IPS-NIHi11 (cell line): ENCODE measurements at places on chromosomes 2 and 18.

- DNase-seq = no peak
Observed at GRCh38 chr18:4405965-4406364, 49.1 kb downstream of the DLGAP1 start.

DNA sequence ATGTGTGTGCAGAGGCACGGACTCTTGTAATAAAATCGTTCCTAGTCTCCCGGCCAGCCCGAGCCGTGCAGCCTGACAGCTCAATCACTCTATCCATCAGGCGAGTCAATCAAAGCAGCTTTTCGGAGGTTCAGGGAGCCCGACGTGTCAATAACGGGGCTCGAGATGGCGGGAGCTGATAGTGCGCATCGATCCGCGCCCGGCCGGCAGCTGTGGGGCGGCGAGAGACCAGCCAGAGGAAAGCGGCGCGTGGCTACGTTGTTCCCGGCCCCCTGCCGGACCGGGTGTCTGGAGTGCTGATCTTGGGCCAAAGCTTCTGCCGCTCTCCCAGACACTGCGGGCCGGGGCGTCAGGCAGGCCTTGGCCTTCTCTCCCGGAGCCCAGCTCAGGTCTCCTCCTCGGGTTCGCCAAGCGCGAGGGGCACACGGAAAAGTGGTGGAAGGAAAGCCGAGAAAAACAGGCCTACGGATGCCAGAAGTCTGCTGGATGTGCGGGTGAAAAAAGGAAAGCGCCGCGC, 2.4 kb downstream of the EN1 start:
- DNase-seq = no peak

DNA sequence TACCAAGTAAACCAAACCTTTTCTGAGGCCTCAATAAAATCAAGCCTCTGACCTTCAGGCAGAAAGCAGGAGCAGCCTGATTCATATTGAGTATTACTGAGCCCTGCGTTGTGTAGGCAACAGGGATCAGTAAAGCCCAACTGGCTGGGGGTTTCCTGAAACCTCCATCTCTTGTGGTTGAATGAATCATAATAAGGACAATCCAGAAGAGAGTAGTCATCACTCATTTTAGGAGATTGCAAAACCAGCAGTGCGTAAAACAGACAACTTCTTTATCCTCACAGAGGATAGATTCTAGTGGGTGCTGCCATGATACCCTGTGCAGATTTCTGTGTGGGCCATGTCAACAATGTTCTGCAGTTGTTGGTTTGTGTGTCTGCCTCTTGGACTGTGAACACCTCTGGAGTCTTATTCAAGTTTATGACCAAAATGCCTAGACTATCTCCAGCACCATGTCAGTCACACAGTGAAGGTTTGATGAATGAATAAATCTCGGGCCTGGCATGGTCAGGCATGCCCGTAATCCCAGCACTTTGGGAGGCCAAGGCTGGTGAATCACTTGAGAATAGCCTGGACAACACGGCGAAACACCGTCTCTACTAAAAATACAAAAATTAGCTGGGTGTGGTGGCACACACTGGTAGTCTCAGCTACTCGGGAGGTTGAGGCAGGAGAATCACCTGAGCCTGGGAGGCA, 51.8 kb upstream of the RAB27B start:
- no peak for DNase-seq

DNA sequence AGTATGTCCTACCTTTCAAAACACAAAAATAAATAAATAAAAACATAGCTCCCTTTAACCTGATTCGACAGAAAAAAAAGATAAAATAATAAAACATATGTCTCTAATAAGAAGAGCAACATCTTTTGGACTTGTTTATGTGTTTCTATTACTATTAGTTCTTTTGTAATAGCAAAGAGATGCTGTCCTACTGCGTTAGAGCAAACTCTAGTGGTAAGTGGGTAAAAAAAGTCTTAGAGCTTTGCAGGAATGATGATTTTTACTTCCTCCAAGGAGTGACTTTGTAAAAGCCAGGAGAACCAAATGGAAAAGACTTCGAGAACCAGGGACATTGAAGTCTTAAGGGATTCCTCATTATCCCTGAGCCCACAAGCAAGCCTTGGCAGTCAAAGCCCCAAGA, 450.1 kb downstream of the METTL4 start:
- no peak for DNase-seq

GRCh38 chr18:58438161-58438957, 190.5 kb downstream of the ALPK2 start:
- no peak for DNase-seq

DNA sequence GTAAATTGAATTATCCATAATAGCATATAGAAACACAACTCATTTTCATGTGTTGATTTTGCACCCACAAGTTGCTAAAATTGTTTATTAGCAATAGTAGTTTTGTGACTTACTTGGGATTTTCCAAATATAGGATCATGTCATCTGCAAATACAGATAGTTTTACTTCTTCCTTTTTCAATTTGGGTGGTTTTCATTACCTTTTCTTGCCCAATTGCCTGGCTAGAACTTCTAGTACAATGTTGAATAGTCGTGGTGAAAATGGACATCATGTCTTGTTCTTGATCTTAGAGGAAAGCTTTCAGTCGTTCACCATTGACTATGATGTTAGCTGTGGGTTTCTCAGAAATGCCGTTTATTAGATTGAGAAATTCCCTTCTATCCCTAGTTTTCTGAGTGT, 60.2 kb upstream of the TCF7L1 start:
- DNase-seq = no peak

DNA sequence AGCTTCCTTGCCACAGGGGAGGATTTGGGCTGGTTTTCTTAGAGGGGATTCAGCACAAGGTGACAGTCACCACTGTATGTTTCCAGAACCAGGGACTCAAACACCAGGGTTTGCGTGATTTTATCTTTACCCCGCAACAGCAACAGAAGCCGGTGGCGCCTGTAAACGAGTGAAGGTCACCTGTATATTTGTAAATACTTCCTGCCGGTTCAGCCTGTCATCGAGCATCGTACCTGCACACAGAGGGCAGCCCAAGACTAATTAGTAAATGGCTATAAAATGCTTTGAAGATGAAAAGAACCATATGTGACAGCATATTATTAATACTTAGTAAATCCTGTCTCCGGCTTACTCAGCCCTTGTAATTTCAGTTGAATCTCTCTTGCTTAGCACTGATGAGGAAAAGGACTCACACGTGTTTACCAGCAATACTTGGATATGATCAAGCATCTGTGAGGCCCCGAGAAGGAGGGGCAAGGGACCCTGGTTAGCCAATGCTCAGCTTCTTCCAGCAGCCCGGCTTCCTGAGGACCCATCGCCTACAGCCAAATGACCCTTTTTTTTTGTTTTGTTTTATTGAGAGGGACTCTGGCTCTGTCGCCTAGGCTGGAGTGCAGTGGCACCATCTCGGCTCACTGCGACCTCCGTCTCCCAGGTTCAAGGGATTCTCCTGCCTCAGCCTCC, 51.3 kb upstream of the FOSL2 start:
- no peak for DNase-seq

DNA sequence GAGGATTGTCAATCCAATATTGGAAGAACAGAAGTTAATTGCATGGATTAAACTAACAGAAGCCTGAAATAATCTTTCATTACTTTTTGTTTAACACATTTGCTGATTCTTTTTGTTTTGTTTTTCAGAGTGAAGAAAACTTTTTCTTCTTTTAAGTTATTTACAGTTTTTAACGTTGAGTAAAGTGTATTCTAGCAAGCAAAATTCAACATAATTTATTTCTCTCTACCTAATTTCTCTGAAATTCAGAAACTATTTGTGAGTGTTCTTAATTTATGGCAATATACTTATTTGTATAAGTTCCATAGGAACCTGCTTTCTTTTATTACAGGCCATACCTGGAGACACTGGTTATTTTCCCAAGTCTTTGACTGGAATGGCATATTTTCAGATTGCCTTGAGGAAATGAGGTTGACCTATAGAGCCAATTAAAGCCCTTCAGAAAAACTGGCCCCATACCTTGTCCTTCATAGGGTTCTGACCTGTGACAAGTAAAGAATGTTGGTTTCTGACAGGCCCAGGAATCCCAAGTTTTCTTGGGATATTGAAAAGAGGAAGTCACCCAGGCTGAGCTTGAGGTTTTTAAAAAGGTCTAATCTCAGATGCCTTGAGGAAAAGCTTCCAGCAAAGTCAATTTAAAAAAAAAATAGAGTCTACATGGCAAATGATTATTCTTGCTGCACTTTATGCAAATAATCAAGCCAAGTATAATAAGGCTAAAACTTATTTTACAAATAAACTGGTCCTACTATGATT, 26.8 kb upstream of the LIPG start:
- DNase-seq = no peak

- DNase-seq = no peak
Observed at GRCh38 chr2:119304847-119305246, 61.8 kb downstream of the C2orf76 start.

DNA sequence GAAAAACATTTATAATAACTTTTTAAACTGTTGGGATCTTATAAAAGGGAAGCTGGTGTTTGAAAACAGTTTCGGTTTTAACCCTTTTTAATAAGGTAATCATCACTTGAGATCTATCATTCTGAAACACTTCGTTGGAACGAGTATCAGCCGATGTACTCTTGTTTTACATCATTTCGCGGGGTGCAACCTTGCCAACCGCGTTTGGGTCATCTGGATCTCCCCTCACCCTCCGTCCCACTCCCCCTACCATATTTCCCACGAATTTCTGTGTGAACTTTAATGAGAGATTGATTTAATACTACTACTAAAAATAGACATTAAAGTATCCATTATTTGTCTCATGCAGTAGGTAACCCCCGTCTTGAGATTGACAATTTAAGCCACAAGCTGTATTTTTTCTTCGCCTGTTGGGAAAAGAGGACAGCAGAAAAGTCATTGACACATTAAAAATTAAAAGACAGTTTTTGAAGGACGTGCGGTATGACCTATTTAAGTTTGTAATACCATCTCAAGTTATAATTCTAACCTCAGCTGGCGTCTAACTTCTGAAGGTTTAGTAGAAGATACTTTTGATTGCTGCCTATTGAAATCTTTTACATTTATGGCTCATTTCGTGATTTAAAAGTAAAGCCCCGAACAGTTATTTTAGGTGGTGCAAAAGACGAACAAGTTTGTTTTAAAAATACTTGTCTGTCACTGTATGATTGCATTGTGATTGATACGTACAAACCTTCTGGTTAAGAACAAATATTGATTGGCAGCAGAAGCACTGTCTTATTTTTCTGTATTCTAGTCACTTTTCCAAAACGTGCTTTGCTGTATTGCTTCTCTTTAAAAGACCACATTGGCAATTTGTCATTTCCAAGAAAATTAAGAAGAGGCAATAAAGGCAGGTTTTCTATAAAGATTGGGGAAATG, 1.5 kb downstream of the CREB1 start:
- no peak for DNase-seq

DNA sequence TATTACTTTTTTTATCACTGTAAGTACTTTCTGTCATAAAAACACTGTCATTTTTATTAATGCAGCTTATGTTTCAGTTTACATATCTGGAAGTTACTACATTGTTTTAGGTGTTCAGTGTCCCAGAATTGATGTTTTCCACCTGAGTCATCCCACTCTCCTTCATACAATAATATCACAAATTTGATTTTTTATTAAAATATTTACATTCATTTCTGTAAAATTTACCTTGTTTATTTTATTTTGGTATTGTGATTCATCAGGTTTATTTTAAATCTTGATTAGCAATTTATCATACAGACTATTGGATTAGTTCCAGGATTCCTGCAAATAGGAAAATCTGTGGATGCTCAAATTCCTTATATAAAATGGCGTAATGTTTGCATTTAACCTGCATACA, 1662.9 kb downstream of the SUCLG1 start:
- DNase-seq = no peak

DNA sequence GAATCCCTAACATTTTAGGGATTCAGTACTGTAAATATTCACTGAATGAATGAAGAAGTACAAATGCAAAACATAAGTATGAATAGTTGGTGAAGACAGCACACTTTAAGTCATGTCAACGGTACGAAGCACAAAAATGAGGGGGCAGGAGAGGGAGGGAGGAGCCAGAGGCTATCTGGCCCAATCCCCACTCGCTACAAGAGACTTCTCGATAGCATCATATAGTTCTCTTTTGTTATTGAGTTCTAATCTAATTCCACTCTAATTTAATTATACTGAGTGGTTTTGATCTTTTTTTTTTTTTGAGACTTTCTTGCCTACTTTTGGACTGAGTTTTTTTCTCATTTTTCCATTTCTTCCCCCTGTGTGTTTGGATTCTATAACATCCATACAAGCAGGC, 152.2 kb upstream of the REV1 start:
- no peak for DNase-seq

- no peak for DNase-seq
Observed at GRCh38 chr2:72806280-72806945, 19.4 kb downstream of the EXOC6B start.
